ENCODE measurements at places on chromosomes 7 and 10. TPM values are rescaled to one million over a fixed set of nuclear protein-coding genes. Genes with fewer than 3 reads are reported as not detected.
A peak's percentile ranks its signal among the peaks of the same experiment; 100 is the strongest.

- DNase-seq, result no peak
These were observed 80.7 kb downstream of the FZD1 start for GRCh38 chr7:91344911-91345310.

PWWP2B gene
- total RNA-seq, result 15.3 TPM

TUBB8 gene
- 2.5 TPM for total RNA-seq

DNA sequence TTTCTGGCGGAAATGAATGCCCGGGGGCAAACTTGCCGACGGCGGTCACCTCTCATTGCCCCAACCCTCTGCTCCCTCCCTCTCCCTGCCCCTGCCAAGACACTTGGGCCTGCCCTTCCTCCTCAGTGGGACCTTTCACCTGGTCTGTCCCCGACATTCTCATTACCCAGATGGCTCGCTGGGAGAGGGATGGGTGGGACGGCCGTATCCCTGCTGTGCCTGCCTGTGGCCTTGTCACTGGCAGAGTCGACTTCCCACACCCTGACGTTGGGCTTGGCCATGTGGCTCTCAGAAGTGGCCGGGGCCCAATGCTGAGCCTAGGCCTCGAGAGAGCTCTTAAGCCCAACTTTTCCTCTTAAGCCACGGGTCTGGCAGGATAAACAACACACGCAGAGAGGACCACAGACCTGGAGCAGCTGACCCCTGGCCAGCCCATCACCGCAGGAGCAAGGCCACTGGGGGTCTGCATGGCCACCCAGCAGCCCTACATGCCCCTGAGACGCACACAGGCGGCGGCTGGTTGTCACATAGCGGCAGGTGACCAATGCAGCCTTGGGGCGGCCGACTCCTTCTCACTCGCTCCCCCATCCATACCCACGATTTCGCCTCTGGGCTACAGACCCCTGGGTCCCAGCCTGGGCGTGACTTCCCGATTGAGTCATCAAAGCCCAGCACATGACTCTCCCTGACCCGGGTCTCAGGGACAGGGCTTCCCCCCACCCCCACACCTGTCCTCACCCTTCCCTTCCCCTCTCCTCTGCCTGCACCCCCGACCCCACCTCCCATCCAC lies 40.1 kb downstream of the SLC29A4 start:
- DNase-seq, result peak; percentile 48

GRCh38 chr7:157691586-157692459 lies 355.0 kb downstream of the DNAJB6 start:
- DNase-seq, result peak; percentile 87

All from H7 (cell line).